ENCODE measurements at places on chromosomes 11 and 22.

GRCh38 chr22:32631507-32632255, 157.1 kb downstream of the FBXO7 start:
- no peak for DNase-seq

- DNase-seq = no peak
These were observed 319.5 kb downstream of the TENM4 start for GRCh38 chr11:79121351-79121750.

- DNase-seq = no peak
These were observed 21.2 kb downstream of the TBRG1 start for GRCh38 chr11:124643605-124644425.

DNA sequence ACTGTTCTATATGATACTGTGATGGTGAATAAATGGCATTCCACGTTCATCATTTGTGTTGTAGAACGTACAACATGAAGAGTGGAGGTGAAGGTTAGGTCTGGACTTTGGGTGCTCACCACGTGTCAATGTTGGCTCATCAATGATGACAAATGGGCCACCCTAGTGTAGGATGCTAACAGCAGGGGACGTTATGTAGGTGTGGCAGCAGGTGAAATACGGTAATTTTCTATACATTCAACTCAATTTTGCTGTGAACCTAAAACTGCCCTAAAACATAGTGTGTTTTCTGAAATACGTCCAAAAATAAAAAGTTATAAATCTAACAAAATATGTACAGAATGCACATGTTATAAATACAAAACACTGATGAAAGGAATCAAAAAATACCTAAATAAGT, 6.2 kb downstream of the KRTAP5-6 start:
- DNase-seq = no peak

- DNase-seq = no peak
These were observed 12.5 kb upstream of the PEX26 start for GRCh38 chr22:18065256-18065655.

- DNase-seq = no peak
These were observed 15.5 kb upstream of the TSPAN18 start for GRCh38 chr11:44711113-44711786.

DNA sequence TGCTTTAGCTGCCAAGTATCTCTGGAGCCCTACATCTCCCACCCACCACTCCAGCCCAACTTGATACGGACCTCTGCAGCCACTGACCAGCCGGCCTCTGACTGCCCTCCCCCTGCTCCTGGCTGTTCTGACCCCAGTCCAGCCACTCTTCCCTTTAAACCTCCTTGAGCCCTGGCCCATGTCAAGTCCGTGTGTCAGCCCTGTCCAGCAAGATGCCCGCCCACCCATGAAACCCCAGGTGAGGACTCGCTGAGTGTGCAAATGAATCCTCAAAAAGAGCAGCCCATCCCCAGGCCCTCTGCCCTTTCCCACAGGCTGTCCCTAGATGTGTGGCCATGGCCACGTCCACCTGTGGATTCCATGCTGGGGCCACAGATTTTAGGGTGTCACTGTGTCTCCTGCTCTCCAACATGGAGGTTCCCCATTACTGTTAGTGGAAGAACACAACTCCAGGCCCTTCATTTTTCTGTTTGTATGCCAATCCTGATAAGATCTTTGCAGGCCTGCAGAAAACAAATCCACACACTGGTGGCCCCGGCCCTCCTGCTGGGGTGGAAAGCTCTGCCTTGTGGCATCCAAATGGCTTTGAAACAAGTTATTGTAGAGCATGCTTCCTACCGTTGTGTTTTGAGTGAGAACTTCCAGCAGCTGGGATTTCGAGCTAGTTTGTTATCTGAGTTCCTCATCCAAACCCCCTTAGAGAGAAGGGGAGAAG, 22.7 kb upstream of the ADORA2A start:
- DNase-seq = no peak

DNA sequence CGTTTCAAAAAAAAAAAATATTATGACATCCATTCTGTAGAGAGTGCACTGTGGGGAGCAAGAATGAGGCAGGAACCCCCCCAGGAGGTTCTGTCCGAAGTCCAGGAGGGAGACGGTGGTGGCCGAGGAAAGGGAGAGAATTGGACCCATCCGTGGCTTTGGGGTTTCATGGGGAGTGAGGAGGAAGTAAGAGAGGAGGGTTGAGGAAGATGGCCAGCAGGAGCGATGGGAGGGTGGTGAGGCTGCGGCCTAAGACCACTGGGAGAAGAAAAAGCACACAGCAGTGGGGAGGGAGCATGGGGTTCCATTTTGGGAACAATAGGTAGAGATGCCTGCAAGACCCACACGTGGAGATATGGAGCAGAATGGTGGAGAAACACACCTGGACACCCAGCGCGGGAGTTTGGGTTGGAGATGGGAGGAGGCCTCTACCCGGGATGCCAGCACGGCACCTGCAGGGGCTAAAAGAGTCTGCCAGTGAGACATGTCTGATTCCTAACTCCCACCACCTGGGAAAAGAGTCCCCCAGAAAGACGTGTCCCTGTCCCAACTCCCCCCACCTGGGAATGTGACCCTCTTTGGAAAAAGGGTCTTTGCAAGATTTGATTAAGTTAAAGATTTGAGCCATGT, 72.5 kb upstream of the SHANK2 start:
- no peak for DNase-seq

- peak; percentile 19 for DNase-seq
These were observed 5.4 kb downstream of the RNF121 start for GRCh38 chr11:71934213-71934612.

DNA sequence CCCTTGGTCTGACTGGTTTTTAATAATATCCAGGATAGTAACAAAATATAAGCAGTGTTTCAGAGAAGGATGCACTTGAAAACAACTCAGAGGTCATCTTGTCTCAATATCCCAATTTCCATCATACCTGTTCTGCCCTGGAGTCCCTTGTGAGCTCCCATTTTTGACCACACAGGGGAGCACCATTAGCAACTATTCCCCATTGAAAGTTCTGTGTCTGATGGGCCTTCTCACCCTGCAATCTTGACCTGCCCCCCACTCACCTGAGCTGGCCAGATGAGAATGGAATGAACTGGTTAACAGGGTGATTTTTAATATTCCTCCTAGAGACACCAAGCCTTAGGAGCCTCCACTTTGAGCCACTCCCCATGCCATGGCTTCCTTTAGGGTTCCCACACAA, 3.8 kb upstream of the CAPN5 start:
- DNase-seq = no peak

DNA sequence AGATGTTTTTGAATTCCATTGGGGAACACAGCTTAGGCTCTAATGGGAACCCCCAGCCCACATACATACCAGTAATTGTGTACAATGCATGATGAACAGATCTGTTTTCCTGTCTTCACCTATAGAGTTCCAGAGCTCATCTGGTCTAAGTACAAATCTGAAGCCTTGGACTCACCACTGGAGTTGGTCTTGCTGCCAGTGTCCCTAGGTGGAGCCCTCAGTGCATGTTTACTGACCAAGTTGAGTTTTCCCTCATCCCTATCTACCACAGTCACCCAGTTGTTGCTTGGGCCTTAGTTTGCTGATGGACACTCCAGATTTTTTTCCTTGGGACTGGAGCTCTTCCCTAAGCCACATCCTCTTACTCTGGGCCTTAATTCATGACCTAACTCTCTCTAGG, 159.2 kb upstream of the DDI1 start:
- no peak for DNase-seq

DNA sequence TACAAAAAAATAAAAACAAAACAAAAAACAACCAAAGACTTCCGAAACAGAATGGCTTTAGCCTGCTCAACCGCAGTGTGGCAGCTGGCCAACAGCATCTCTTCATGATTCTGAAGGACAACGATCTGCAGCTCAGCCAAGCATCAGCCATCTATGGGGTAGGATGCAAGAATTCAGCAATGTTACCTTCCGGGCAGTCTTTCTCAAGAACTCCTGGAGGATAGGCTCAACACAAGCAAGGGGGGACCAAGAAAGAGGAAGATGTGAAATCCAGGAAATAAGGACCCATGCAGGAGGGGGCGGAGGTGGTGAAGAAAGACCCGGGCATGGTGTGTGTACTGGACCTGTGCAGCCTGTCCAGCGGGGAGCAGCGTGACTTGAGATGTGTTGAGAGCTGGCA, 3.5 kb upstream of the TSPO start:
- DNase-seq = no peak

DNA sequence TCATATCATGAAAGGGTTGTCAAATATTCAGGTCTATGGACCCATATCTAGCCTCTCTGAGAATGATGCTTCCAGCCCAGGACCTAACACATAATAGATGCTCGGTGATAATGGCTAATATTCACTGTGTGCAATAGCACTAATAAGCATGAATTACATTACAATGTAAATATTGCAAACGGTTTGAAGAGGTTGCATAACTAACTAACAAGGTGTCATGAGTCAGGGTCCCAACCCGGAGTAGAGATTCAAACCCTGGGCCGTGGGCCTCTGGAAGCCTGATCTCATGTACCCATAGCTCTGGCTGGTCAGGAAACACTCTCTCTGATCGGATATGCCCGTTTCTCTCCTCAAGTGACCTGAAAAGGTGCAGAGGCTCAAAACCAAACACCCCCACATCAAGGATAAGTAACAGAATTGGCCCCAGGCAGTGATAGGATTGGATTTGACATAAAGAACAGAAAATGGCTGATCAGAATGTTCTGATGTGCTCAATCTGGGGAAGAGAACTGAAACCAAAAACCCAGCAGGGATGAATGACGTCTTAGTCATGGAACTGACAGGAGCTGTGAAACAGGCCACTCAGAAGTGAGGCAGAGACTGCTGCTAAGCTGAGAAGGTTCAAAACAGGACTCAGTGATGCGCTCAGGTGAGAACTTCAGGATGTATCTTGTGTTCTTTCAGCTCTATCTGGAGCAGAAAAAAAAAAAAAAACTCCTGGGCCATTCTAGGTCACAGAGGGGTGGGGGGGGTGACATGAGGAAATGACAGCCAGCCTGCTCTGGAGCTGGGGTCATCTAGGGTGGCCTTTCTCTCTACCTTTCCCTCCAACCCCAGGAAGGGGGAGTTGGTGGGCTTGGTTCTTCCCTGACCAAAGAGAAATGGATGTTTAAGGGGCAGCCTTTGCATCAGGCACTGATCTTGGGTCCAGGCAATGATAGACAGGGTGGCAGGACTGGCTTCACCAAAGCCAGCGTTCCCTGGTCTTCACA, 6.6 kb upstream of the KCTD17 start:
- peak; percentile 67 for DNase-seq

- DNase-seq = no peak
These were observed 33.7 kb downstream of the RNF121 start for GRCh38 chr11:71962428-71963038.

DNA sequence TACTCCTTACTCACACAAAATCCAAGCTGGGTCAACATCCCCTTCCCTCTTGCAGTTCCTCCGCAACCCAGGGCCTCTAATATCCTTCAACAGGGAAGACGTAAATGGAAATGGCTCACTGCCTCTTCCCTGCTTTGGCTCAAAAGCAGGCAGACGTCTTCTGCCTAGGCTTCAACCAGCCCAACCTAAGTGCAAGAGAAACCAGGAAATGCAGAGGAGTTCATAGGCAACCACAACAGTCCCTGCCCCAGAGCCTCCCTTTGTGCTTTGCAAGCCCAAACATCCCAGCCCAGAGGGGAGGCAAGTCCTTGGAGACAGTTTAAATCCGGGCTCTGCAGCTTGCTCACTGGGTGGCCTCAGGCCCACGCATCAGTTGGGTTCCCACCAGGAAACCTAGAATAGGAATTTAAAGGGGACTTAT, 33.3 kb downstream of the CD6 start:
- DNase-seq = peak; percentile 62

- no peak for DNase-seq
These were observed 85.0 kb downstream of the CABIN1 start for GRCh38 chr22:24095826-24096757.

- no peak for DNase-seq
These were observed 36.5 kb downstream of the NECTIN1 start for GRCh38 chr11:119692540-119692820.

DNA sequence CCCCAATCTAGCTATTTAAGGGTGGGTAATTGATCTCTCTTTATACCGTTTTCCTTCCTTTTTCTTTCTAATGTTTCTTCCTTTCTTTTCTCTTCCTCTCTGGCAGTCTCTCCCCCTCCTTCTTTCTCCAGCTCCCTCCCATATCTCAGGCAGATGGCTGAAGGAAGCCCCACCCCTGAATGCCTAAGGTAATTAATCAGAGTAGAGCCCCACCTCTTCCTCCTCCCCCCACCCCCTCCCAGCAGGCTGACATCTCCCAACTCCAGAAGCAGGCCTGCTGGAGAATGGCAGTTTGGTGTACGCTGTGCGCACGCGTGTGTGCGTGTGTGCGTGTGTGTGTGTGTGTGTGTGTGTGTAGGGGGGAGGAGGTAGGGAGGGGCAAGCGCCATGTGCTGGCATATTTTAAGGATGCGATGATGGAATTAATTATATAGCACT, 122.6 kb downstream of the APOL5 start:
- DNase-seq = peak; percentile 18

DNA sequence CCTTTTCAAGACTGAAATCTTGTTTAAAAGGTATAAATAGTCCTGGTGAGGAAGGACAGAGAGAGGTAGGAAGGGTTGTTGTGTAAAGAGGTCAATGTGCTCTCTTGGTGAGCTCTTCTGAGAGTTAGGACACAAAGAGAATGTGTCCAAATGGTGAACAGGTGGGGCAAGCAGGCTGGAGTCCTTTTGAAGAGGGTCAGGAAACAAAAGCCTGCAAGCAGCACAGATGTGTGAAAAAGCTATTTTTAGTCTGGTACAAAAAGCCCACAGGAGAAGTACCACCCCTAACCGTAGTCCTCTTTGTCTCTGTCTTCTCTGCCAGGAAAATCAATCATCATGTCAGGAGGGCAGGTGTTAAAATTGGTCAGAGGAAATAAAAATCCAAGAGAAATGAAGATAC, 54.4 kb upstream of the SYN3 start:
- DNase-seq = no peak

- DNase-seq = no peak
These were observed 123.7 kb upstream of the CCDC90B start for GRCh38 chr11:83409891-83410290.

GRCh38 chr22:41242396-41243117, 1.8 kb upstream of the CHADL start:
- no peak for DNase-seq

GRCh38 chr11:117226388-117227385, 5.2 kb downstream of the PCSK7 start:
- peak; percentile 53 for DNase-seq

DNA sequence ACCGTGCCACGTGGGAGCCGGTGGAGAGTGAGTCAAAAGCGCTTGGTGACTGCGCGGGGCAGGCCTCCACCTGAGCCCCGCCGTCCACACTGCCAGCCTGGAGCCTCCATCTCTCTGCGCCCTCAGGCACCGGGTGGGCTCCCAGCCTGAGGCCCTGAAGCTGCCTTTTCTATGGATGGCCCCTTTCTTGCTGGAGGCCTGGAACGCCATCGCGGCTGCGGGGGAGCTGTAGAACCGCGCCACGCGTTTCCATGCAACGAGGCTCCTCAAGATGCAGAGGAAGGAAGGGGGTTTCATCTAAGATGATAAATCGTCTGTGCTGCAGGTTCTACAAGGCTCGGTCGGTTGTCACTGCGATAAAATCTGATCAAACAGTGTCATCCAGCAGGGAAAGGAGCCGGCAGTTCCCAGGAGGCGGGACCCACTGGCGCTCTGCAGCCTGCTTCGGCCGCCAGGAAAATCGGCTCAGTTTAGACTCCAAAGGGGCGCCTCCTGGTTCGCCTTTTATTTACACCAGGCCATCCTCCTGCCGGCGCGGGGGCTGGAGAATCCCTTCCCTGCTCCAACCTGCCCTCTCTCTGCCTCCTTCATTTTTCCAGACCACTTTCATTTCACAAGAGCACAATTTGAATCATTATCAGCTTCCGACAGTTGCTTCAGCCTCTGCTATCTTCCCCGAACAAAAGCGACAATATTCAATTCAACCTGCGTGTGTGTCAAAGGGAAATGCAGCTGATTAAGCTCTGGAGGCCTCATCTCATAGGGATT, 624.4 kb downstream of the BRD1 start:
- DNase-seq = no peak
